G401 (cell line): ENCODE measurements at places on chromosomes 2 and 18. TPM values are rescaled to one million over a fixed set of nuclear protein-coding genes. Genes with fewer than 3 reads are reported as not detected.
A peak's percentile ranks its signal among the peaks of the same experiment; 100 is the strongest.

DNA sequence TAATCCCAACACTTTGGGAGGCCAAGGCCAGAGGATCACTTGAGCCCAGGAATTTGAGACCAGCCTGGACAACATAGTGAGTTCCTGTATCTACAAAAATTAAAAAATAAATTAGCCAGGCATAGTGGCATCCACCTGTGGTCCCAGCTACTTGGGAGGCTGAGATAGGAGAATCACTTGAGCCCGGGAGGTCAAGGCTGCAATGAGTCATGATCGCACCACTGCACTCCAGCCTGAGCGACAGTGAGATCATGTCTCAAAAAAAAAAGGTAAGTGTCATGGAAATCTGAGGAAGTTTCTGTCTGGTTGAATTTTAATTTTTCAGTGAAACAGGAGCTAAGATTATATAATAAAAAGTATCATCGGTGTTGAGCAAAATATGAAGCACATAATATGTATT, 2.5 kb upstream of the C2orf15 start:
- DNase-seq, result no peak

DNA sequence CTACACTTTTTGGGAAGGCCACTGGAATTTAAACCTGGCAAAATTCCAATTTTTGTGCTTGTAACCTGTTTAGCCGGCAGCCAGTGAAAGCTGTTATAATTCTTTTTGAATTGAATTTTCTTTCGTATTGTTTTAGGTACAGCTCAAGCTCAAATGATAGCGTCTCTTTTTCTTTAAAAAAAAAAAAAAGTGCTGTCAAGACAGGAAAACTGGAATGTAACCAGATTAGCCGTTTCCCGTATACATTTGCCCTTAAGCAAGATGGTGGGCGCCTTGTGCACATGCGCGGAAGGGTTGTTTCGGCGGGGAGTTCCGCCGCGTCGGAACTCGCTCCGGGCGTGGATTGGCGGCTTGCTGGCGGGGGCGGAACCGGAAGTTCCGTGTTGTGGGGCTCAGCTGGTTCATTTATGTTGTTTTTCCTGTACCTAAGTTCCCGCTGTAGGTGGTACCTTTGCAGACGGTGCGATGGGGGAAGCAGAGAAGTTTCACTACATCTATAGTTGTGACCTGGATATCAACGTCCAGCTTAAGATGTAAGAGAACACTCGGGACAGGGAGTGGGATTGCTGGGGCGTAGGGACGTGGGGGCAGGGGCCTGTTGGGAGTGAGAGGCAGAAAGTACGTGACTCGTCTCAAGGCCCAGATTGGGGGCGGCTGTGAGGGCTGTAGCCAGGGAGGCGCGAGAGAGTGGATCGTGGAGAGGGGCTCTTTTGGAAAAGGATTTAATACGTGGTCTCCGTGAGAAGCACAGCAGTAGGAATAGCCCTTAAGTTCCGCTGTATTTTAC, at the start of gene PIK3C3:
PIK3C3 (plus strand) TSS at position 408 of the 787 bp plus-strand sequence; CDS start at position 466, 58 bp downstream.
- peak; percentile 96 for DNase-seq

GRCh38 chr18:69365658-69366057, 35.0 kb upstream of the DOK6 start:
- no peak for DNase-seq

DNA sequence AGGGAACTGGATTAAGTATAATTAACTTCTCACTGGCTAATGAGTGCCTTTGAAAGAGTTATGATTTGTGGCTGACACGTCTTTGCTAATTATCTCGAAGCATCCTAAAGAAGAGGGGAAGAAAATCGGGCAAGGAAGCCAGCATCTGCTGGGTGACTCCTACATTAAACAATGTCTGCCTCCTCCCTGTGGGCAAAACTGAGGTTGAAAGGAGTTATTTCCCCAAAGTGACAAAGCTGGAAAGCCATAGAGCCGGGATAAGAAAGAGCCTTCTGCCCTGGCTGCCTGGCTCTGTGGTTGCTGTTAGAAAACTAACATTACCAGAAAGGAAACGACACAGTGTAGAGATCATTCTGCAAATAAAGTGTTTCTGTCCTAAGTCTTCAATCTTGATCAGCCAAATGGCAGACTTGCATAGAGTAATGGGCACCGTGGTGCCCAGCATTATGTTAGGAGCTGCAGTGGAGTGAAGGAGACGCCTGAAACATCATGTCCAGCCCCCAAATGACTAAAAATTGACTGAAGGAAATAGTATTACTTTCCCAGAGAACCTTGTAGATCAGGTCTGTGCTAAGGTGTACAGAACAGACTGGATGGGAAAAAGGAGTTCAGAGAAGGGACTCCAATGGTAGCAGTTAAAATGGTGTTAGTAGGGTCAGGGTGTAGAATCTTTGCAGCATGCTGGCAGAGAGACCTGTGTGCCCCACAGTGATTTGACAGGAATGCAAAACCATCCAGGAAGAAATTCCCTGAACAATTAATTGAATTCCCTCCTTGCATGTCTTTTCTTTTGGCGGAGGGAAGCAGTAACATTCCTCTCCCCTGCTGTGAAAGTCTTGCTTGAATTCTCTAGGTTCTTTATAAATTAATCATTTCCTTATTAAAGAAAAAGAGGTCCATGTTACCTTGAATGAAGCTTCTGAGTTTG, 44.4 kb downstream of the ALPK2 start:
- no peak for DNase-seq

- no peak for DNase-seq
These were observed 175.5 kb upstream of the CELF4 start for GRCh38 chr18:37741032-37741623.

DNA sequence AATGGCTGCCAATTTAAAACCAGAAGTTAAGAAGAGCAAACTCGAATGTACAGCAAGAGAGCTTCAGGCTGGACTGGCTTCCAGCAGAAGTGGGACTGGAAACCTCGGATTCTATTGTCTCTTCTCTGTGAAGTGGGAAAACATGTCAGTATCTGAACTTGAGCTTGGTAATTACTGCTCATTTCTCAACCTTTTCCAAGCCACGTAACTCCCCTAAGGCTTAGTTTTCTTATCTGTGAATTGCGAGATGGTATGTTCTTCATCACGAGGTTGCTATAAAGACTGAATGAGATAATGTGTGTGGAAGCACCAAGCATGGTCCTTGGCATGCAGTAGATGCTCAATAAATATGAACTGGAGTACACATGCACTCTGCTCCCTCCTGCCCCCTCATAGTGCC, 259.4 kb upstream of the SPRED2 start:
- no peak for DNase-seq

- DNase-seq, result peak; percentile 82
These were observed 110.0 kb upstream of the EPAS1 start for GRCh38 chr2:46187112-46187618.

- no peak for DNase-seq
These were observed 832.9 kb upstream of the FANCL start for GRCh38 chr2:59074071-59074470.

DNA sequence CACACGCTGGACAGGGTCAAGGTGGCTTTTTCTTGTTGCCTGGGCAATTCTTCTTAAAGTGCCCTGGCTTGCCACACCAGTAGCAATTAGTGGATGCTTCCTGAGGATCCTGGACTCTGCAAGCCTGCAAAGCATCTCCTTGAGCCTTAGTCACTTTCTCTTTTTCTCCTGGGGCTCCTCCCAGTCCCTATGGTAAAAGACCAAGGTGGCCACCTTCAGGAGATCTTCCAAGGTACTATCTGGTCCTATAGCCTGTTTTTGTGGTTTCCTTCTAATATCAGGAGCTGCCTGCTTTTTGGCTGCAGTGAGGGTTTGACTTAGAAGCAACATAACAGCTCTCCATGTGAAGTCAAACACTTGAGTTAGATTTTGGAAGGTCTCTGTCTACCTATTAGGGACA, 33.3 kb upstream of the GMCL1 start:
- DNase-seq, result no peak

- peak; percentile 89 for DNase-seq
These were observed 417.7 kb upstream of the SALL3 start for GRCh38 chr18:78561757-78562510.

- no peak for DNase-seq
These were observed 34.3 kb upstream of the PPP1CB start for GRCh38 chr2:28717339-28717758.

- DNase-seq, result no peak
These were observed 111.8 kb downstream of the TTC27 start for GRCh38 chr2:32739664-32740063.

- no peak for DNase-seq
These were observed 51.8 kb downstream of the LIPG start for GRCh38 chr18:49613641-49614151.

- no peak for DNase-seq
These were observed 51.5 kb downstream of the PLB1 start for GRCh38 chr2:28547223-28547860.

- no peak for DNase-seq
These were observed 359 bp downstream of the TGFBRAP1 start for GRCh38 chr2:105329197-105329554.

OSR1 gene
- total RNA-seq, result 0.07 TPM in 1 of 2 replicates, not detected in the other

NCKAP5 gene
- total RNA-seq, result not detected in 2 replicates

RNF125 gene
- 2.4 and 2.8 TPM in 2 replicates for total RNA-seq

WDR7 gene
- total RNA-seq, result 13.7 and 19.7 TPM in 2 replicates

SLC14A1 gene
- total RNA-seq, result not detected in 2 replicates

LYPD6B gene
- total RNA-seq, result 21.3 and 28.7 TPM in 2 replicates
